ENCODE measurements at places on chromosomes 1 and 21.

DNA sequence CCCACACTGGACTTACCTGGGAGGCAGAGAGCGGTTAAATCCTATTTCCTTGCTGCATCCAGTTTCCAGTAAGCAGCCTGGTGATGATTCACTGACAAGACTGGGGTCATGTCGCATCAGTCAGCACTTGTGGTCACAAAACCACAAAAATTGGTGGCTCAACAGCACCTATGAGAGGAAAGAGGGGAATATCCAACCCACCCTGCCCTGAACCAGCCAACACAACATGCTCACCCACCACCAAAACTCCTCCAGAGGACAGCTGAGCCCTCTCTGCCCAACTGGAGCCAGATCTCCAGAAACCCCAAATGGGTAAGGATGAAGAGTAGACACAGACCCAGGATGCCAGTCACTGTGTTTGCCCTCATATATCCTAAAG lies 64.0 kb downstream of the CD46 start:
- no peak for DNase-seq

- no peak for DNase-seq
Measured at GRCh38 chr1:43184995-43185394, 12.9 kb downstream of the CFAP57 start.

- no peak for DNase-seq
Measured at GRCh38 chr1:241323514-241324195, 33.4 kb downstream of the RGS7 start.

DNA sequence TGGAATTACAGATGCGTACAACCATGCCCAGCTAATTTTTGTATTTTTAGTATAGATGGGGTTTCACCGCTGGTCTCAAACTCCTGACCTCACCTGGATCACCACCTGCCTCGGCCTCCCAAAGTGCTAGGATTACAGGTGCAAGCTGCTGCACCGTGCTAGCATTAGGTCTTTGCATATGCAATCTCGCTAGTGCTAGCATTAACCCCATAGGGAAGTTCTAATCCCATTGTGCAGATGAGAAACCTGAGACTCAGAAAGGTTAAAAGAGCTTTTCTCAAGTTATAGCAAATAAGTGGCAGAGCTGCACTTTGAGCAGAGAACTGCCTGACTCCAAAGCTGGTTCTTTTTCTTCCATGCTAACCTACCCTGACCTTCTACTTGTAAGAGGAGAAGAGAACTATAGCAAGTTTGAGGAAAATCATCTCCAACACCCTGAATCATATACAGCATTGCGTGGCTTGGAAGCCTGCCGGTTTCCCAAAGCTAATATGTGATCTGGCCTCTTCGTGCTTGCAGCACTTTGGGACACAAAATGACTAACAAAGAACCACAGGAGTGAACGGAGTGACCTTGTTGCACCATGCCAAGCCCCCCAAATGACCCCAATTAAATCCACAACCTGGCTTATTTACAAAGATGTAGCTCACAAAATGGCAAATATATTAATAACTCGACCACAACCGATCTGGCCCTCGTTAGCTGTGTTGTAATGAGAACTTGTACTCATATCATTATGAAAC lies 185.1 kb downstream of the TM2D1 start:
- DNase-seq: no peak

DNA sequence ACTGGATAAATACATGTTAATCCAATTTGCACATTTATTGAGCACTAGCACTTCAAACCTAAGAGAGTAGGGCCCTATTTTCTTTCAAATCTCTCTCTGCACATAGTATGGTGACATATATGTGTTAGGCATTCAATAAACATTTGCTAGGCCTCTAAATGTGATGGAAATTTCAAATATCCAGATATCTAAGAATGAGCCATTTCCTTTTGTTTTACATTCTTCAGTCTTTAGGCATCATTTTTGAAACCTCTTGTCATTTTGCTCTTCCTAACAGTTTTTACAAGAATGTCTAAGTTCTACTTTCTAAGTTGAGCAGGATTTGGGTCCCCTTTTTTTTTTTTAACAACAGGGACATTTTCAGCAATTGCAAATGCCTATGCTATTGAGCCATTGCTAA lies 395.7 kb upstream of the ST6GALNAC5 start:
- no peak for DNase-seq

- no peak for DNase-seq
Measured at GRCh38 chr1:209319057-209319432, 264.5 kb upstream of the CAMK1G start.

GRCh38 chr1:48215222-48215621 lies 7.3 kb upstream of the SLC5A9 start:
- DNase-seq: no peak

DNA sequence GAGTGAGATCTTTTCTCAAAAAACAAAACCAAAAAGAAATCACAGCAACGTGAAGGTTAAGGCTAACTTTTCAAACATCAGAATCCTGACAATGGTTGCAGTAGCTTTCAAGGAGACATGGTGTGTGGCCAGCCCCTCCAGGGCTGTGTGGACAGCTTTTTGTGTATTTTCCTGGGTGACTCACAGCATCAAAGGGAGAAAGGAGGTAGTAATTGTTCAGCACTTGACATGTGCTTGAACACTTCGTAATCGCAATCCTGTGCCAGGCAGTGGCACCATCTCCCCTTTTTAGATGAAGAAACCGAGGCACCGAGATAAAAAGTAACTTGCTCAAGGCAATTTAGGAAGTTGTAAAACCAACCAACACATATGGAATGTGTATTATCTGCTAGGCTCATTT lies 10.3 kb downstream of the NBL1 start:
- no peak for DNase-seq

GRCh38 chr1:39761016-39761415 lies 10.1 kb downstream of the OXCT2 start:
- DNase-seq: no peak

DNA sequence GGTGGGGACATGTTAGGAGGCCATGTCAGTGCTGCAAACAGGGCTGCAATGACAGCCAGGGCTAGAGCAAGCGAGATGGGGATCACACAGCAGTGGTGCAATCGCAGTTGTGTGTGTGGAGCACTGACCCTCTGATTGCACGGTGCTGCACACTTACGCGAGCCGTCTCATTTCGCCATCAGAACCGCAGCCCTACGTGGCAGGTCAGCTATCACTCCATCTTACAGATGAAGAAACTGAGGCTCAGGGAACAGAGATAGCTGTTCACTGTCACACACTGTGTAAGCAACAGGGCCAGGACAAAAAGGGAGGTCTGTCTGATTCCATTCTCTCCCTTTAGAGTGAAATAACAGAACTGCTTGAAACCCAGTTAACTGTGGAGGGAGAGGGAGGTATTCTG lies 104.8 kb upstream of the SLC45A1 start:
- DNase-seq: no peak

DNA sequence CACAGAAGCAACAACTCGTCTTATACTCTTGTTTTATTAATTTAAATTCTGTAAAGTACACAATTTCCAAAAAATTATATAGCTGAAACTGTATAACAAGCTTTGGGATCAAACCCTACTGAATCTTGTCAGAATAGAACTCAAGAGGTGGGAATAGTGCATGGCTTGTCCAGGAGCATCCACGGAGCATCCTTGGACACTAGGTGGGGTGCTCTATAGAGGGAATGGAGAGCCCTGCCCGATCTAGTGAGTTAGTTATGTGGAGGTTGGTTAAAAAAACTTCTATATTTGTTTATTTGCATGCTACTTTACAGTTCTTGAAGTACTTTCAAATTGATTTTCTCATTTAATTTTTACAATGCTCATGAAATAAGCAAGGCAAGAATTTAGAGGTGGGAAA lies 28.3 kb downstream of the ROR1 start:
- DNase-seq: no peak

All from AML-193 (cell line).